ENCODE measurements at places on chromosomes 3 and 15. TPM values are rescaled to one million over a fixed set of nuclear protein-coding genes. Genes with fewer than 3 reads are reported as not detected.

The GNB4 gene
- 65.9 TPM for total RNA-seq

DNA sequence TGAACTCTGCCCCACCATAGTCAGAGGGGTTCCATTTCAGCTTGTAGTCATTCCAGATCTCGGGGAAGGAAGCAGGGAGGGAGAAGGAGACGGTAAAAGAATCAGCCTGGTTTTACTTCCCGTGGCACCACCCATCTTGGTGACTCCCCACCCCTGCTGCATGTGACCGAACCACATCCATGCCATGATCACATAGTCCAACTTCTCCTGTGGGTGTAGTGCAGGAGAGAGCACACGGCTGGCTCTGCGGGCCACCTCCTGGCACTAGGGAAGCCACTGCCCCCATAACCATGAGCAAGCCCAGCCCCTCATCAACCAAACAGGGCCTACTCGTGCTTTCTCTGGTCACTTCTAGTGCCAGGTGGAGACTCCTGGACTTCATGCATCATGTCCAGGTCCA is 3.7 kb downstream of the CHRNA3 start:
- no peak for DNase-seq
- no peak overlapping the region for H3K4me3 ChIP-seq
- H3K27ac ChIP-seq, result no peak overlapping the region
- H3K4me1 ChIP-seq, result peaks cover 17% of the 10 kb centered on the region

The COL7A1 gene
- 8.4 TPM for total RNA-seq

The NT5DC2 gene
- 33.6 TPM for total RNA-seq

- H3K27me3 ChIP-seq, result no peaks in the 10 kb centered on the region
- no peak overlapping the region for H3K4me3 ChIP-seq
- H3K27ac ChIP-seq, result no peak overlapping the region
- no peaks in the 10 kb centered on the region for H3K36me3 ChIP-seq
- no peak for DNase-seq
Measured at GRCh38 chr15:99477791-99478471, 87.9 kb upstream of the MEF2A start.

DNA sequence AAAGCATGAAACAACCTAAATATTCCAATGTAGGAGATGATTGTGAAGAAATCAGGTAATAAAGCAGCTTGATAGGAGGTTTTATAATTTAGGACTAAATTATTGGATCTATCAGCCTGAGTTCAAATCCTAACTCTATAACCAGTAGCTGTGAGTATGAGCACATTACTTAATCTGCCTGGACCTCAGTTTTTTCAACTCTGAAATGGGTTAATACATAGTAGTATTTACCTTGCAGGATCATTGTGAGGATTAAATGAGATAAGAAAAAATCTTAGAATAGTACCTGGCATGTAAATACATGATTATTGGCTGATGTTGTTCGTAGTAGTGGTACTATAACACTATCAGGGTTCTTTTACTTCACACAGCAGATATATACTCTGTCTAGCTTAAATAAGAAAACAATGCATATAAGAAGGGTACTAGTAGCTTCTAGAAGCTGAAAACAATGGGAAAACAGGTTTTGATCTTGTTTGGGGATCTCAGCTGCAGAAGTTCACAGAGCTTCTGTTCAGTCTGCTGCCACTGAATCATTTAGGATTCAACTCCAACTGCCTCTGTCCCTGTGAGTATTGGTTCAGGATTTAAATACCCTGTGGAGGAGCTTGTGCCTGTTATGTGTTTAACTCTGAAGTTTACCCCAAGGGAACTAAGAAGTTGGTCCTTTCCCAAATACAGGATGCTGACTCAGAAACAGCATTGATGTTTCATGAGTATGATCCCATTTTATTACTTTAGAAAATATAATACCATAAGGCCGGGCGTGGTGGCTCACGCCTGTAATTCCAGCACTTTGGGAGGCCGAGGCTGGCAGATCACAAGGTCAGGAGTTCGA is 34.2 kb downstream of the KAT2B start:
- peaks cover 19% of the 10 kb centered on the region for H3K4me1 ChIP-seq
- H3K27me3 ChIP-seq, result no peaks in the 10 kb centered on the region
- H3K36me3 ChIP-seq, result no peaks in the 10 kb centered on the region

DNA sequence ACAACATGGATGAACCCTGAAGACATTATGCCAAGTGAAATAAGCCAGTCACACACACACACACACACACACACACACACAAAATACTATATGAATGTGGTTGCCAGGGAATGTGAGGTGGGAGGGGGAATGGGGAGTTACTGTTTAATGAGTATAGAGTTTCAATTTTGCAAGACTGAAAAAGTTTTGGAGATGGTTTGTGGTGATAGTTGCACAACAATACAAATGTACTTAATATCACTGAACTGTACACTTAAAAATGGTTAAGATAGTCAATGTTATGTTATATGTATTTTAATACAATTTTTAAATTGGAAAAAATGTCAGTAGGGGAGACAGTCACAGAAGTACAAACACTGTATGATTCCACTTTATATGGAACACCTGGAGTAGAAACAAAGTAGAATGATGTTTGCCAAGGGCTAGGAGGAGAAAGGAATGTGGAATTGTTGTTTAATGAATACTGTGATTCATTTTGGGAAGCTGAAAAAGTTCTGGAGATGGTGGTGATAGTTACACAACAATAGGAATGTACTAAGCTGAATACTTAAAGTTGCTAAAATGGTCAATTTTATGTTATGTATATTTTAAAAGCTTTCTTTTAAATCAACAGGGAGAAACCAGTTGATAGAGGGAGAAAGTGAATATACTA is 76.6 kb downstream of the RPL39L start:
- H3K27ac ChIP-seq, result no peak overlapping the region
- no peak overlapping the region for H3K4me3 ChIP-seq

Data from spinal cord (tissue), 10 donors.